RKO (cell line): ENCODE measurements at places on chromosomes 3 and 15.

GRCh38 chr3:109618766-109619378, 281.5 kb upstream of the DPPA4 start:
- DNase-seq, result no peak

DNA sequence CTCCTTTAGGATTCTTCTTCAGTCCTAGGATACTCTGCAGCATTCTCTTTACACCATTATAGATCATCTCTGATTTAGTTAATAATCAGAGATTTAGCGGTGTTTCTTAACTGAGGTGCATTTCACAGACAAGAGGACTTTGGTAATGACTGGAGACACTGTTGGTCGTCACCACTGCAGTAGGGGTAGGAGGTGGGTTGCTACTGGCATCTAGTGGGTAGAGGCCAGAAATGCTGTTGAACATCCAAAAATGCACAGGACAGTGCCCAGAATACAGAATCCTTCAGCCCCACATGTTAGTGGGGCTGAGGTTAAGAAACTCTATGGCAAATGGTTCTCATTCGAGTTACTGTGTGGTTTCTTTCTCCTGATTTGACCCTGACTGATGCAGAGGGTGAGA, 80.4 kb upstream of the LMCD1 start:
- peak; percentile 16 for DNase-seq

DNA sequence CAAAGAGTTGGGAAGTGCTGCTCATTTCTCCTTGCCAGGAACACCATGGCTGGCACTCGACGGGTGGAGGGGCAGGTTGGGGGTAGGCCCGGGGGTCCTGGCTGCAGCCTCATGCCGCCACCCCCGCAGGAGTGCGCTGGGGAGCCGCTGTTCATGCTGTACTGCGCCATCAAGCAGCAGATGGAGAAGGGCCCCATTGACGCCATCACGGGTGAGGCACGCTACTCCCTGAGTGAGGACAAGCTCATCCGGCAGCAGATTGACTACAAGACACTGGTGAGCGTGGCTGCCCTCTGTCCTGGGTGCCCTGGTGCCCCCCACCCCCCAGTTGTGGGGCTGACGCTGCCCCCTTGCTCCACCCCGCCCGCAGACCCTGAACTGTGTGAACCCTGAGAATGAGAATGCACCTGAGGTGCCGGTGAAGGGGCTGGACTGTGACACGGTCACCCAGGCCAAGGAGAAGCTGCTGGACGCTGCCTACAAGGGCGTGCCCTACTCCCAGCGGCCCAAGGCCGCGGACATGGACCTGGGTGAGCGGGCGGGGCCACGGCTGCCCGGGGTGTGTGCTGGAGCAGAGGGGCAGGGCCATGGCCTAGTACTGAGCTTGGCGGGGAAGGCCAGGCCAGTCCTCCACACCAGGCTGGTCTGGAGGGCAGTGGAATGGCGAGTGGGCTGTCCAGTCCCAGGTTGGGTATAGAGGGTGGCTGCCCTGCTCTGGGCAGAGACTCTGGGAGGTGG, 45.1 kb downstream of the PLXNA1 start:
- DNase-seq, result no peak

DNA sequence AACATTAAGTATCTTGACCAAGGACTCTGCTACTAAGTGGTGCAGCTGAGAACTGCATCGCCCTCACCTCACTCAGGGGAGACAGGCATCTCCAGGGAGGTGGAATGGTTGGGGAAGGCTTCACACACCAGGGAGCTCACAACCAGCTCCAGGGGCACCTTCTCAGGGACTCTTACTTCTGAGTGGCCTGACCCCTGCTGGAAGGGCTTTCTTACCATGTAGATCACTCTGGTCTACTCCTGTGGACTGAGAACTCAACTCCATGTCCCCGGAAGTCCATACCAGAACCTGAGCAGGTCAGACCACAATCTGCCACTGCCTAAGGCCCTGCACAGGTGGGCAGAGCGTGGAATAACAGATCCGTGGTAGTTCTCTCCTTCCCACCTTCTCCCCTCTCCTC, 140.5 kb downstream of the TLE3 start:
- DNase-seq, result no peak

GRCh38 chr3:53553200-53553599, 58.8 kb downstream of the CACNA1D start:
- no peak for DNase-seq

GRCh38 chr3:170808041-170808440, 62.0 kb downstream of the RPL22L1 start:
- no peak for DNase-seq

DNA sequence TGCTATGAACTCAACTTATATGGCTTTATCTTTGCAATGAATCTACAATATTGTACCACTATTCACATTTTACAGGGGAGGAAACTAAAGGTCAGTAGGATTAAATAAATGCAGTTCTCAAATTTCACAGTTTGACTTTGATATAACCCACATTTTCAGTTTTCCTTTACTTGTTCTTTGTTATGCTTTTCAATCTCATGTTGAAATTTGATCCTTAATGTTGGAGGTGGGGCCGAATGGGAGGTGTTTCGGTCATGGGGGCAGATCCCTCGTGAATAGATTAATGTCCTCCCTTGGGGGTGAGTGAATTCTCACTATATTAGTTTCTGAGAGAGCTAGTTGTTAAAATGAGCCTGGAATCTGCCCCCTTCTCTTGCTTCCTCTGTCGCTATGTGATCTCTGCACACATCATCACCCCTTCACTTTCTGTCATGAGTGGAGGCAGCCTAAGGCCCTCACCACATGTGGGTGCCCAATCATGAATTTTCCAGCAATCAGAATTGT, 44.7 kb downstream of the CD200 start:
- DNase-seq, result no peak

GRCh38 chr3:52289747-52290595, 2.3 kb downstream of the GLYCTK start:
- DNase-seq, result no peak

DNA sequence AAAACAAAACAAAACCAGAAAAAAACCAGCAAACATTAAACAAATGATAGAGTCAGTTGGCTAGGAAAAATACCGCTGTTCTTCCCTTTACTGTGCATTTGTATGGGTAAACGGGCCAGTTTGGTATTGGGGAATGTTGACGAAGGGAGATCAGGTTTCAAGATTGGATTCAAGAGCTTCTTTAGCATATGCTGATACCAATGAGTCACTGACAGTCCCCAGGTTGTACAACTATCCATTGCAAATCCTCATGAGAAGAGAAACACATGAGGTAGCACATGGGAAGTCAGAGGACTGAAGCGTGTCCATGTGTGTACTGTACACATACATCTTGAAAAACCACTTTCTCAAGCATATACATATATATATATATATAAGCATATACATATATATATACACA, 25.6 kb downstream of the TIGIT start:
- no peak for DNase-seq

DNA sequence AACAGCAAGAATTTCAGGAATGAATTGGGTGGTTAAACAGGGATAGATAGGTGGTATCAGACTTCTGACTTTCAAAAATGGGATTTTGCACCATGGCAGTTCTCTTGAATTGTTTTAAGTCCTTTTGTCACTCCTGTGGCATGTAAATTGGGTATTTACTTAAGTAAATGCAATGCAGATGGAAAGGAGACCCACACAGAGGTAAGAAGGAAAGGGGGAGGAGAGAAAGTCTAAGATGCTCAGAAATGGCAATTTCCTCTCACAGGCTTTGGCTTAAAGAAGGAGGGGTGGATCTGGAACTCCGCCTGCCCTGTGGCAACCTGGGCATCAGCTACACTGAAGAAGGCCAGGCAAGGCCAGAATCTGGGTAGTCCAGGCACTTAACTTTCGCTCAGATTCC, 197.1 kb upstream of the UBE2E1 start:
- no peak for DNase-seq

- DNase-seq, result peak; percentile 85
Observed at GRCh38 chr15:67150023-67150860, 84.8 kb downstream of the SMAD3 start.

GRCh38 chr3:160643994-160644393, 33.0 kb upstream of the ARL14 start:
- DNase-seq, result no peak

DNA sequence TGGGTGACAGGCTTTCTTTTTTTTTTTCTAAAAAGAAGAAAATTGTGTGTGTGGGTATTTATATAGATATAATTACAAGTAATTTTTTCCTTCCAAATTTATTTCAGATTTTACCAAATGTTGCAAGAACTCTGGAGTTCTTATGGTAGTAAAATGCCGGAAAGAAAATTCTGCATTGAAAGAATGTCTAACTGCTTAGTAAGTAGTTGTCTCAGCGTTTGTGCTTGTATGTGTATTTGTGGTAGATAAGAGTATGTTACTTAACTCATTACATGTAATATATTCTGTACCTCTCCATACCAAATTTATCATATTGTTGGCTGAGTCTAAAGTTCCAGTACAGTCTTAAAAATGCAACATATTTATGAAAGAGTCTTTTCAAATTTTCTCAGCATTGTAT, 32.3 kb upstream of the ZCWPW2 start:
- no peak for DNase-seq

GRCh38 chr3:150220799-150221198, 187.3 kb upstream of the TSC22D2 start:
- DNase-seq, result no peak

- DNase-seq, result no peak
Observed at GRCh38 chr3:131755380-131755779, 252.6 kb upstream of the MRPL3 start.
